Putamen (tissue), 1 donor: ENCODE measurements at places on chromosomes 6 and 20.

DNA sequence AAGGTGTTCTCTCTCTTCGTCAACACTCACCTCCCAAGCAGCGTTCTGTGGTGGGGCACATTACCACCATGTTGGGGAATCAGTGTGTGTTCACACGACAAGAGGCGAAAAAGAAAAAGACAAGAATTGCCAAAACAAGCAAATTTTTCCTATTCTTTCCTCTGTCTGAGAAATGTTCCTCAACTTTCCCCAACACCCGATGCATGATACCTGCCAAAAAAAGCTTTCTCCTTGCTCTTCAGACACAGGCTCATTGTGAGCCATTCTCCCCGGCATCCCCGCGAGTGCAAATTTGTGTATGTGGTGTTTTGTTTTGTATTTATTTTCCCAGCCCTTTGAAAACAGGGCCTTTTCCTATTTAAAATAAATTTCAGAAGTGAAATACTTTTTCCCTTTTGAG is 100.9 kb downstream of the JAG1 start:
- no peak for DNase-seq

DNA sequence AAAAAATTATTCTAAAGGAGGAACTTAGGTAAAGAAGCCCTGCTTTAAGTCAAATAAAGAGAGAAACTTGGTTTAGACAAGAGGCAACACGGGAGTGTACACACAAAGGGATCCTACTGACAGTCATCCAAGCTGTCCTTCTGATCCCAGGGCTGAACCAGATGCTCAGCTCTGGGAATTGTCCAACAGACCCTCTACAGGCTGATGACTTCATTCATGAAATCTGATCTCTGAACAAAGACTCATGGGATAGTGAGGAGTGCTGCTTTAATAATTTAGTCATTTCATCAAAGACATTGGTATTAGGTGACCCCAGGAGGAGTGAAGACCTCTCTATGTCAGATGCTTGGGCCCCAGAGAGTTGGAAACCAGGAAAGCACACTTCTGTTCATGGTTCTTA is 65.6 kb upstream of the ARMH2 start:
- DNase-seq, result no peak

DNA sequence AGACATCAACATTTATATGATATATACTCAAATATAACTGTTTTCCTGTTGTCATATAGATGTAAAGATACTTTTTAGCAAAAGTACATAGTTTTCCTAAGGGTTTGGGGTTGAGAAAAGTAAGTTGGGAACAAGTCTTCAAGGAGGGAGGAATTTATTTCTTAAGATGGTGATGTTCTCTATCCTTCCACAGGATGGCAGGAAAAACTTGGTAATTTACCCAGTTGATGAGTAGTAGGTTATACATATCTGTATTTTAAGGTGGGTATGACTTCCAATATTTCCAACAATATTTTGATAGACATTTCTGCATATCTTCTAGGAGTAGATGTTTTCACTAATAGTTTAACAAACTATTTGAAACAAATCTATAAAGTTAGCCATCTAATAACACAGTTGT is 254.4 kb downstream of the RIMS1 start:
- DNase-seq, result no peak

- DNase-seq, result no peak
These were observed 187.6 kb upstream of the SULF2 start for GRCh38 chr20:47972916-47973309.

DNA sequence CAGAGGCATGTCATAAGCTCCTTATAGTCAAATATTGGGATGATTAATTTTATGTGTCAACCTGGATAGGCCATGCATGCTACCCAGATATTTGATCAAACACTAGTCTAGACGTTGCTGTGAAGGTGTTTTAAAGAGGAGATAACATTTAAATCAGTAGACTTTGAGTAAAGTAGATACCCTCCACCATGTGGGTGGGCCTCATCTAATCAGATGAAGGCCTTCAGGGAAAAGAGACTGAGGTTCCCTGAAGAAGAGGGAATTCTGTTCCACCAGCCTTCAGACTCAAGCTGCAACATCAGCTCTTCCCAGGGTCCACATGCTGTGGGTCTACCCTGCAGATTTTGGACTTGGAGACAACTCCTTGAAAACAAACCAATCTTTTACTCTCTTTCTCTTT is 11.4 kb upstream of the NEDD9 start:
- DNase-seq, result no peak

DNA sequence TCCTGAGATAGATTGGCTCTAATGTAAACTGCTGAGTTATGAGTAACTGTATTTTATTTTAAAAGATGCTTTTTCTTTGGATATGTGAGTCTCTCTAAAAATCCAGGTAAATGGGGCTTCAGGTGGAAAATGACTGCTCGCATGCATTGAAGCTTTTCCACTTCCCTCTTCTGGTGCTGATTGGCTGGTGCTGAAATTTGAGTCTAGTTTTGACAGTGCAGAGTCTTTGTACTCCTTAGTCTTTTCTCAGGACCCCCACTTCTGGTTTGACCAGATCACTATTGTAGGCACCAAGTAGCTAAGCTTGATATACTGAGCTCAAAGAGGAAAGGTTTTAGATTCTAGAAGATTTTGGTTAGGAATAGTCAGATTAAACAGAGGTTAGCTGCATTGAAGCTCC is 60.7 kb upstream of the TULP4 start:
- no peak for DNase-seq

DNA sequence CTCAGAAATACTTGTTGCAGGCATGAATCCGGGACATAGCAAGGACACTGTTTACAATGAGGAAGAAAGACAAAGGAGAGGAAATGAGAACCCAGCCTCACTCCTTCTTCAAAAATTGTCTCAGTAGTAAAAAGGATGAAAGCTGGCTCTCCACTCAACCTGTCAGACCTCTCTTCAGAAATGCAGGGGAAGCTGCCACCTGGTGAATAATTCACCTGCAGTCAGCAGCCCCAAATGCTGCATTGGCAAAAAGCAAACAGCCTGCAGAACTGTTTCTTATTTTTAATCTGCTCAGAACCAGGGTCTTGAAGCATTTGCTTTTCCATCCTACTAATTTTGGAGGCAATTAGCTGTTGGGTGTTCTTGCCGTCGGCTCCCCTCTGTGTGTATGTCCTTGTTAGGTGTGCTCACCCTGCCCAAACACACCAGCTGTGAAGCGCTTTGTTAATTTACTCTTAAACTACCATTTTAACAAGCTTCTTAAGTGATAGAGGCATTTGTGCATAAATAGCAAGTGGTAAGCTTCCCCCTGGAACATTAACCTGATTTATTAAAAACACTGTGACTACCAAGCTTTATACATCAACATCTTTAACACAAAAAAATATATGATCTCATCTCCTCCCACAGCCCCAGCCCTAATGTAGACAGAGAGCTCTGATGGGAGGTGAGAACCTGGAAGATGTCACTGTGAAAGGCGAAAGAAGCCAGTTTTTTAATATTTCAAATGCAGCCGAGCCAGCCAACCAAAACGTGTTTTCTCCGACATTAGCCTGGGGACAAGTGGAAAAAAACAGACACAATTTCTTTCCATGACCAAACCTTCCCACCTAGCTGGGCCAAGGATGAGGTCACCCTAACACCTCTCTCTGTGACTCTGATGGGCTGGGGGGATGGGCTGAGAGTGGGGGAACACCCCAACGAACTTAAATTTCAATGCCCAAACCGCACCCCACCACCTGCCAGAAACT is 451.0 kb upstream of the SULF2 start:
- no peak for DNase-seq

- DNase-seq, result no peak
These were observed 85.1 kb downstream of the LYRM4 start for GRCh38 chr6:5175635-5176034.

GRCh38 chr6:40918040-40918651 is 120.9 kb downstream of the UNC5CL start:
- DNase-seq, result no peak
